ENCODE measurements at places on chromosomes 13 and 19. TPM values are rescaled to one million over a fixed set of nuclear protein-coding genes. Genes with fewer than 3 reads are reported as not detected.

GRCh38 chr19:20612711-20613316, 47.2 kb upstream of the ZNF737 start:
- H3K36me3 ChIP-seq: no peaks in the 10 kb centered on the region
- H3K27me3 ChIP-seq: no peaks in the 10 kb centered on the region
- H3K4me1 ChIP-seq: peaks cover 4% of the 10 kb centered on the region
- H3K4me3 ChIP-seq: peak overlapping the region; percentile 71

- H3K4me3 ChIP-seq: no peak overlapping the region
- H3K36me3 ChIP-seq: no peaks in the 10 kb centered on the region
- DNase-seq: no peak
- no peaks in the 10 kb centered on the region for H3K27me3 ChIP-seq
- no peak overlapping the region for H3K27ac ChIP-seq
These were observed 446.4 kb downstream of the COG6 start for GRCh38 chr13:40101708-40102359.

GRCh38 chr13:21328201-21328600, 130.9 kb downstream of the ZDHHC20 start:
- no peaks in the 10 kb centered on the region for H3K27me3 ChIP-seq
- no peak for DNase-seq
- H3K4me3 ChIP-seq: no peak overlapping the region
- H3K36me3 ChIP-seq: no peaks in the 10 kb centered on the region

GRCh38 chr13:38213314-38213713, 136.3 kb upstream of the UFM1 start:
- no peak for DNase-seq
- no peaks in the 10 kb centered on the region for H3K27me3 ChIP-seq
- no peaks in the 10 kb centered on the region for H3K4me1 ChIP-seq
- no peaks in the 10 kb centered on the region for H3K36me3 ChIP-seq
- H3K4me3 ChIP-seq: no peak overlapping the region

GRCh38 chr13:79782541-79783205, 301.7 kb downstream of the NDFIP2 start:
- no peaks in the 10 kb centered on the region for H3K4me1 ChIP-seq
- no peak overlapping the region for H3K4me3 ChIP-seq
- no peak overlapping the region for H3K27ac ChIP-seq
- H3K36me3 ChIP-seq: no peaks in the 10 kb centered on the region
- no peaks in the 10 kb centered on the region for H3K27me3 ChIP-seq

- DNase-seq: no peak
- no peaks in the 10 kb centered on the region for H3K36me3 ChIP-seq
- H3K27ac ChIP-seq: no peak overlapping the region
These were observed 7.1 kb upstream of the WDR18 start for GRCh38 chr19:977058-977464.

- no peak overlapping the region for H3K27ac ChIP-seq
- no peaks in the 10 kb centered on the region for H3K27me3 ChIP-seq
- DNase-seq: no peak
- H3K36me3 ChIP-seq: peaks cover 43% of the 10 kb centered on the region
- no peaks in the 10 kb centered on the region for H3K4me1 ChIP-seq
- no peak overlapping the region for H3K4me3 ChIP-seq
These were observed 5.1 kb downstream of the IGFLR1 start for GRCh38 chr19:35736913-35737886.

DNA sequence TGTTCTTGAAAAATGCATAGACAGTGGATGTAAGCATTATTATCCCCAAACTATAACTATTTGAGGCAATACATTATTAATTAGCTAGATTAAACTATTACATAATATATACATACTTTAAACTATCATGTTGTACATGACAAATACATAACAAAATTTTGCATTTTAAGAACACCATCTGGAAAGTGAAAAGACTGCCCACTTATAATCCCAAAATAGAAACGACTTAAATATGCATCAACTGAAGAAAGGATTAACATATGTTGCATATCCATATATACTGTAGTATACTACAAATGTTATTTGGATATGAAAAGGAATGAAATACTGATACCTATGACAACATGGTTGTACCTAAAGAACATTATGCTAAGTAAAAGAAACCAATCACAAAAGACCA, 700.8 kb upstream of the SPRY2 start:
- no peaks in the 10 kb centered on the region for H3K4me1 ChIP-seq
- no peak for DNase-seq
- H3K27me3 ChIP-seq: no peaks in the 10 kb centered on the region
- H3K27ac ChIP-seq: no peak overlapping the region

ABCA7 gene
- total RNA-seq: 6.0 TPM

ERICH4 gene
- not detected for total RNA-seq

KLK8 gene
- not detected for total RNA-seq
